Head of caudate nucleus (tissue), 42 donors: ENCODE measurements at places on chromosomes 11 and 22.

- DNase-seq, result no peak
Observed at GRCh38 chr22:19214078-19214473, 35.5 kb upstream of the SLC25A1 start.

DNA sequence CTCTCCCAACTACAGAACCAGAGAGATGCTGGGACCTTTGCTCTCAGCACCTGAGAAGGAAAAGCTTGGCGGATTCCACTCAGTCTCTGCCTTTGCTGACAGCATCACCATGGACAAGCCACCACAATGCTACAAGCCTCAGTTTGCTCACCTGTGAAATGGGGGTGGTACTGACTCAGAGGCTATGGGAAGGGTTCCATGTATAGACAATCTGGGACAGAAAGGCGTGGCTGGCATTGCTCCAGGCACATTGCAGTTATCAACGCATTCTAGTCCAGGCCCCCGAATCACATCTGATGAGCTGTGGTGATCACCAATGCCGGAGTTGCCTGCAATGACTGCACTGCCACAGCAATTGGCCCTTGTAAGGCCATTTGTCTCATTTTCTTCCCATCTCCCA is 72.6 kb downstream of the ISX start:
- DNase-seq, result no peak

- DNase-seq, result no peak
Observed at GRCh38 chr22:30841273-30841672, 127.3 kb downstream of the MORC2 start.

GRCh38 chr11:77088236-77089003 is 14.2 kb upstream of the OMP start:
- DNase-seq, result no peak

GRCh38 chr22:47139790-47140119 is 377.3 kb downstream of the TBC1D22A start:
- no peak for DNase-seq

- no peak for DNase-seq
Observed at GRCh38 chr22:50694766-50695420, 22.3 kb downstream of the SHANK3 start.

GRCh38 chr22:20771918-20772625 is 1.8 kb upstream of the SERPIND1 start:
- DNase-seq, result peak; percentile 50

- no peak for DNase-seq
Observed at GRCh38 chr11:65928667-65929066, 9.4 kb downstream of the DRAP1 start.

DNA sequence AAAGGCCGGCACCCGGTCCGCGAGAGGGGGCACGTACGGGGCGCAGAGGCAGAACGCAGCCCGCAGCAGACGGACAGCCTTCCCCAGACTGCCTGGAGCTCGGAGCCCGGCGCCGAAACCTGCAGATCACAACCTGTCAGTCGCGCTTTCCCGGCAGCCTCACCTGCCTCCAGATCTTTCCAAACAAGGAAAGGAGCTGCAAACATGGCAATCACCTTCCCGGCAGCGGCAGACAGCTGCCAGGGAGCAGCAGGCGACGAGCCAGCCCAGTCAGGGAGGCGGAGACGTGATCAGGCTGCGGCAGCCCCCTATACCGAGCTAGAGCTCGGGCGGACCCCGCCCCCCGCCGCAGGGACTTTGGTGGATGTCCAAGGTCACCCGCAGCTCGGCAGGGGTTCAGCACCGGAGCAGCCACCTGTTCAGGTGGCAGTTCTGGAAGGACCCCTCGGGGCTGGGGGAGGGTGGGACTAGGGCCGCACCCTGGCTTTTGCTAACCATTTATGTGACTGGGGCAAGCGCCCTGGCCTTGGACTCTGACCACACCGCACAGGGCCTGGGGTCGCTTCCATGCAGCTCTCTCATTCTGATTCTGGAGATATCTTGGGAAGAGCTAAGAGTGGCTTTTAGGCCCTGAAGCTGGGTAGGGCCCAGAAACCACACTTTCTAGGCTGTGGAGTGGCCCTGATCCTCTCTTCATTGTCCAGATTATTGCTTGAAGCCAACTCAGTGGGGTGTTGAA is 143.8 kb downstream of the NECTIN1 start:
- DNase-seq, result peak; percentile 80

GRCh38 chr11:130871616-130872015 is 44.7 kb downstream of the SNX19 start:
- no peak for DNase-seq

DNA sequence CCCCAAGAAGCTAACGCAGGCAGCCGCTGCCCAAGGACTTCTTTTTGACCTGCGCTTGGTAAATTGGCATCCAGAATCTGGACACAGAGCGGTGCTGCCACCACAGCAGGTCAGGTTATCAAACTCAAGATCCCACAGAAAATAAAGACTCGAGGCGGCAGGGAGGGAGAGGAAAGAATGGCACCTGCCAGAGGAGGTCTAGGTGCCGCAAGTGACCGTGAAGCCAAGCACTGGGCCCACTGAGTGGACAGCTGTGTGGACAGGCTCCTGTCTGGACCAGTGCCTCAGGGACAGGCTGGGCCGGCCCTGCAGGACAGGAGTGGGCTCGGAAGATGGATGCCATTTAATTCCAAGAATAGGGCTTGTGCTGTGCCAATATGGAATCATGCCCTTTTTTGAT is 27.4 kb downstream of the BID start:
- DNase-seq, result no peak

DNA sequence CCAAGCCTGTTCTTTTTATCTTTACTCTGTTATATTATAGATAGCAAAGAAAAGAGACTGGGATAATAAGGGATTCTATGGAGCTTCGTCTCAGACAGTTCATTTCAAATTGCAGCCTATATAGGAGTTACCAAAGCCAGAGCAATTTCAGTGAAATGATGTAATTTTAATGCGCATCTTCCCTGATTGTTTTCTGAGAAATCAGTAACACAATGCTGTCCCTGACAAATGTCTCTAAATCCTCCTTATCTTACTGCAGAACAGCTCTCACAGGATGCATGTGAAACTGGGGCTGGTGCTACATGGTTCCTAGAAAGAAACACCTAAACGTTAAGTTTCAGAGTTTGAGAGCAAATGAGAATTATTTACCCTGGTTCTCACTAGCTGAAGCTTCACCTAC is 467.9 kb upstream of the ANO3 start:
- DNase-seq, result no peak
